Activated T-cell treated with anti-CD3 and anti-CD28 coated beads, Interleukin-2, amount 50 U/mL, for 24 hours (primary cell): ENCODE measurements at places on chromosomes 7 and 10.

- no peak for DNase-seq
Observed at GRCh38 chr10:127216274-127216673, 19.9 kb upstream of the INSYN2A start.

- DNase-seq: no peak
Observed at GRCh38 chr10:85614981-85615380, 751.6 kb downstream of the GRID1 start.

DNA sequence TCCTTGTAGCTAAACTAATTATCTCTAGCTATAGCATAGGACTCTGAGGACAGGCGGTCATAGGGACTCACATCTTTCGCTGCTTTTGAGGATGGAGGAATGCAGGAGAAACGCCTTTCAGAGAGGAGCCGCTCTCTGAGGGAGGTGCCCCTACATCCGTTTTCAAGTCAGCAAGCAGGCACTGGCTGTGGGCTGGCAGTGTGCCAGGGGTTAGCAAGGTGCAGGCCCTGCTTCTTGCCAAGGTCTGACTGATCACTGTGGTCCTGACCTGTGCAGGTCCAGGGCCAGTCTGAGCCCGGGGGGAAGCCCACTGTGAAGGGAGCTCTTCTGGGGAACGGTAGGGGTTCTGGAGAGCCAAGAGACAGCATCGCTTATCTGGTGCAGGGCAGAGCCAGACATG lies 89.4 kb downstream of the SH3PXD2A start:
- peak; percentile 81 for DNase-seq

DNA sequence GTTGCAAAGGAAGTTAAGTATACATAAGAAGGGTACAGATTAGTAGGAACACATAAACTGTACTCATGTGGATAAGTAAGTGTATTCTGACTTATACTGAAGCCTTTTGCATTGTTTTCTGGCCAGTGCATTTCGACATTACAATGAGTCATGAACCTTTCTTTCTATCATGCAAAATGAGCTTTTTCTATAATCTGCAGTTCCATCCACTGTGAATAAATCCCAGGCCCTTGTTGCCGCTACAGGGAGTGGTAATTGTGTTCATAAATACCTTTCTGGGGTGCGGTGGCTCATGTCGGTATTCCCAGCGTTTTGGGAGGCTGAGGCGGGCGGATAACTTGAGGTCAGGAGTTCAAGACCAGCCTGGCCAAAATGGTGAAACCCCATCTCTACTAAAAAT lies 858.3 kb downstream of the GRM8 start:
- no peak for DNase-seq

- DNase-seq: no peak
Observed at GRCh38 chr7:139702313-139702731, 75.5 kb downstream of the HIPK2 start.

DNA sequence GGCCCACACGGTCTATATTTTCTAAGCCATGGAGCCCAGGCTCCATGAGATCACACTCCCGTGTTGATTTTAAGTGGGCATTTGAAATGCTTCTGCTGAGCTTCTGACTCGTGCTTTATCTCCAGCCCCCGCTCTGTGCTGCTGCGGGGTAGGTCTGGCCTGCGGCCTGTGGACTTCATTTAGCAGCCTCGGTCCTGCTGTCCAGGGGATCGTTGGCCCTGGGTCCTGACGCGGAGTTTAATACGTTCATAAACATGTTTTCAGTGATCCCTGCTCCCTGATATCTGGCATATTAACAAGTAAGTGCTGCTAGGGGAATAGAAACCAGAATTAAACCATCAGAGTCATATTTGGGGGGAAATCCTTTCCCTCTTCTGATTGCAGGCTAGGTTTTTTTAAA lies 540.3 kb upstream of the MGMT start:
- DNase-seq: no peak

DNA sequence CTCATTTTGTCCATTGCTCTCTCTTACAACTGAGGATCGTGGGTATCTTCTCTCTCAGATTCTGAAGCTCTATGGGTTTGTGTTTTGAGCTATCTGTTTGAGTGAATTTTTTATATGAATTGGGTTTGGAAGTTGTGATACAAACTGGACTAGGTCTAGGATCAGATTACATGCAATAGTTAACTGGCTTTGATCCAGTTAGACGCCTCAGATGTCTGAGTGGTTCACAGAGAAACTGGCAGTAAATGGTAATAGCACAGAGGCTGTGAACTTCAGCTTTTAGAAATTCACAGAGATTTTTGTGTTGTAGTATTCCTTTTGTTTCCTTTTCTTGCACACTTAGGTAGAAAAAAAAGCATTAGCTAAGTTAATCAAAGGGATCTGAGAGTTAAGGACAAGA lies 12.7 kb upstream of the DNMBP start:
- DNase-seq: no peak

DNA sequence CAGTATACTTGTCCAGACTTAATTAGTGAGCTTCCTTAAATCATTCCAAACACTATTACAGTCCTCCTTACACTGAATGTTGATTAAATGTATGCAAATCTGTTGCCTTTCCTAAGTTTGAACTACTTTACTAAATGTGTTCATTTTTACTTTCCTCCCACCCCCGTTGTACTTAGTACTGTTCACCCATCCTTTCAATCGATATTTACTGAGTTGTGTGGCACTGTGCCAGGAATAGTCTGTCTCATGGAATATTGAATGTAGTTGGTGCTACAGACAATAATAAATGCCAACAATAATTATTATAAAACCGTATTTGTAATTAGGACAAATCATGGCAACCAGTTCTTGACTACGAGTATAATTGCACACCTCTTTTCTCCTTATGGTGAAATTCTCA lies 335.7 kb downstream of the GPR37 start:
- DNase-seq: no peak

DNA sequence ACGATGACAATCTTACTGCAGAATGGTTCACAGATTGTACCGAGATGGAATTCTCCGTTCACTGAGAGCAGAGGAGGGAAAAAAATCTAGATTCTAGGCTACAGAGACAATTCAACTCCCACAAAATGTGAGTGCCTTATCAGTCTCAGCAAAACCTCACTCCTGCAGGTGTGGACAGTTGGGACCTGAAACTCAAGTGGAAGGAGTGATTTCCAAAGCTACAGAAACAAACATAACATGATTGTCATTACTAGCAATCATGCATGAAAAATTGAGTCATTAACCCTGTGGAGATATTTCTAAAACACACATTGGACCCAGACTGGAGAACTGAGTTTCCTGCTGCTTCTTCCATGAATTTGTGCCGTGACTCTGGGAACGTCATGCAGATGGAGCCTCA lies 70.3 kb downstream of the CALML3 start:
- no peak for DNase-seq

GRCh38 chr10:123637326-123637880 lies 28.8 kb upstream of the GPR26 start:
- DNase-seq: no peak
